ENCODE measurements at places on chromosomes 1 and 21.

- no peak for DNase-seq
Observed at GRCh38 chr21:43295066-43295958, 126.5 kb downstream of the CRYAA start.

DNA sequence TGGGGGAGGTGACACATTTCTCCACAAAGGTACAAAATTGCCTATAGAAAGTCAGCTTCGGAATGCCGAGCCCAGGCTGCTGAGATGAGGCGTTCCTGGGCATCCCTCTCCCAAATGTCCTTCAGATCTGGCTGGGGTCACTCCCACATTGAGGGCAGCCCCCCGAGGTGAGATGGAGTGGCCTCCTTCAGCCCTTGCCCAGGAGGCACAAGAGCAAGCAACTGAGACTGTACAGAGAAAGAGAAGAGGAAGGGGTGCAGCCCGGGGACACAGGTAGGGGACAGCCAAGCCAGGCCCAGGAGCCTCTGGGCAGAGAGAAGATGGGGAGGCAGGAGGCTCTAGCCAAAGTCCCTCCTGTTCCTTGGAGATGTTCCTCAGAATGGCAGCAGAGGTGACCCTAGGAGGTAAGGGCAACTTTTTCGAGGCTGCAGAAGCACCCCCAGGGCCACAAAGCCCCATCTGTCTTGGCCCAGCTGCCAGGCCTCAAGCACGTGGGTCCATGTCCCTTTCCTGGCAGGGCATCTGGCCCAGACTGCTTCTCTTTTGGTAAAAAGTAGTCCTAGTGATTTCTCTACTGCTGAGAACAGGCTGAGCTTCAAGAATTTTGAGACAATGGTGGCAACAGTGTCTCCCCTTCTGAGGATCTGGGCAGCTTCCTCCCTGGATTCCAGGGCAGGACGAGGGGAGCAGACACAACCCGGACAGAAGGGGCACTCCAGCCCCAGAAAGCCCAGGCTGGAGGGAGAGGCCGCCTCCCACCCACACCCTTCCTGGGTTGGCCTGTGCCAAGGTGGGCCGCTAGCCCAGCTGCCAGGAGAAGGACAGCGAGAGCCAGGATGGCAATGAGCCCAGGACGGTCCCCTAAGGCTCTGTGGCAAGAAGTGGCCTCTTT, 68.0 kb downstream of the LRRN2 start:
- DNase-seq, result no peak

DNA sequence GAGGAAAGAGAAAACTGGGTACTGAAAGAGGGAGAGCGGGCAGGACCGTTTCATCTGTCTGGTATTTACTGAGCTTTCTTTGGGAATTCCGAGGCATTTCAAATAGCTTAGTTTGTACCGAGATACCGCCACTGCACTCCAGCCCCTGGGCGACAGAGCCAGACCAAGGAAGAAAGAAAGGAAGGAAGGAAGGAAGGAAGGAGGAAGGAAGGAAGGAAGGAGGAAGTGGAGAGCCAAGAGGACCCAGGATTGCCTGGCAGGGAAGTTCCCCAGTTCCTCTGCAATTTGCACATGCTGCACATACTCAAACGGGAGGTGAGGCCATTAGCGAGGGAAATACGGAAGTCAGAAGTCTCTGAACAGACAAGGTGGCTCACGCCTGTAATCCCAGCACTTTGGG, 961 bp upstream of the FUCA1 start:
- DNase-seq, result no peak

- DNase-seq, result no peak
Observed at GRCh38 chr1:22711591-22712501, 1.2 kb downstream of the EPHB2 start.

DNA sequence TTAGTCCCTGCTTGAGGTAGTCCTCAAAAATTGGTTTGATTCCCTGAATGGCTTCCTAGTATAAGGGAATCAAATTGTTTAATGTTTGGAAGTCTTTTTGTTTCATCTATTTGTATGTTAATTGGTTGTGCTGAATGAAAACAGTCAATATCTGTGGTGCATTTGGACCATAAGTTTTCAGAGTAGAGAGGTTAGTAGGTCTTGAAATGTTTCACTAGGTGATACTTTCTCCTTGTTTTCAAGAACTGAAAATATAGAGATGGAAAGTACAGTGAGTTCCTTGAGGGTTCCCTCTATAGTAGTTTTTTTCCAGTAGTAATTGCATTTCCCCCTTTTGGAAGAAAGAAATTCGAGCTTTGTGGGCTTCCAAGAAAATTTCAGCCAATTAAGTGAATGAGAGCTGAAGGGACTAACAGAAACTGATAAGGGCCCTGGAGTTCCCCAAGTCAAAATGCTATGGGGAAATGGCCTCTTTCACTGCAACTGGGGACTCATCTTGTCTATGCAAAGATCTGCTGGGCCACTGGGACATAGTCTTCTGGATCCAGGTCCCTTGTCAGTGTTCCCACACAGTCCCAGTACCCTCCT, 18.6 kb upstream of the CEP350 start:
- no peak for DNase-seq

Data from HS-27A (cell line).